Posterior cingulate gyrus (tissue), 11 donors: ENCODE measurements at places on chromosomes 1 and 21.

- DNase-seq, result no peak
Observed at GRCh38 chr1:53116933-53117600, 25.4 kb downstream of the SLC1A7 start.

DNA sequence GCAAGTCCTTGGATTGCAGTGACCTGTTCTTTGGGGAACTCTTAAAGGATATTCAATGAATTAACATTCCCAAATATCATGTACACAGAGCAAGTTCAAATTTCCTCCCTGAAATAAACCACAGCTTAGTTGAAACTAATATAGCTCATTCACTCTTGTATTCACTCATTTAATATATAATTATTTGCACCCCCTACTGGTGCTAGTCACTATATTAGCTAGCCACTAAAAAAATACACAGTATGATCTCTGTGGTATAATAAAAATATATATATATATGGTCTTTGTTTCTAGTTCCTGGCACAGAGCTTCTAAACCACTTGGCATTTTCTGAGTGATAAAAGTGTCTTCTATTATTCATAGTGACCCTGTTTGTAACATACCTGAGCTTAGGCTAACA is 177.3 kb upstream of the LYPLAL1 start:
- no peak for DNase-seq

GRCh38 chr1:223487887-223488259 is 94.7 kb downstream of the CCDC185 start:
- DNase-seq, result no peak

DNA sequence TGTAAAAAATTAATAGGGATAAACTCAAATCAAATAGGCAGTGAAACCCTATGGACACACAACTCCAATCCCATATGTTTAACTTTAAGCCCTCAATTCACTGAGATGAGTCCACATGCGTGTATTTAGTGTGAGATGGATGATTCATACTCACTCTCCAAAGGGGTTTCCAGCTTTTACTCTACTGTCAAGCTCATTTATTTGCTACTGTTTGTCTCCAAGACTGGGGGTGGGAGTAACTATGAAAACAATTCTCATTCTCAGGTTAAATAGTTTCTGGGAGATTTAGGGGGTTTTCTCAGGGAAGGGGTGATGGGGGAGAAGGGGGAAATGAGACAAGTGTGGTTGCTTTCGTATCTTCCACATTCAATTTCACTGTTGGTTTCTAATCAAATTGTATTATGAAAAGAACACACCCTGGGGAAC is 2.7 kb downstream of the RAB29 start:
- DNase-seq, result no peak

- no peak for DNase-seq
Observed at GRCh38 chr1:155834296-155834926, 22.6 kb downstream of the GON4L start.

DNA sequence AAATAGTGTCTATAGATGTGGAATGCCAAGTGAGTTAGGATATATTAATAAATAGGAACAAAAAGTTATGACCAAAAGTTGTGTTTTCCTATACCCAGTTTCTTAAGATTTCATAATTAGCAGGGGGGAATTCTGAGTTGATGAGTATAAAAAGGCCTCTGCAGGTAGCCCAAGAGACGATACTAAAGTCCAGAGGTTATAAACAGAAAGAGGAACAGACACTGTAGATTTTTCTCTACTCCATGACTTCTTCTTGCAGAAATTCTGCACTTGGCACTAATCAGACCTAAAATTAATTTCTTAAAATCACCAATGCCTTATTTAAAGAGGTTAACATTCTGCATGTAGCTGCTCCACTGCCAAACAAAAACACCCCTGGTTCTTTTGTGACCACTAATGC is 62.6 kb downstream of the ROR1 start:
- no peak for DNase-seq

DNA sequence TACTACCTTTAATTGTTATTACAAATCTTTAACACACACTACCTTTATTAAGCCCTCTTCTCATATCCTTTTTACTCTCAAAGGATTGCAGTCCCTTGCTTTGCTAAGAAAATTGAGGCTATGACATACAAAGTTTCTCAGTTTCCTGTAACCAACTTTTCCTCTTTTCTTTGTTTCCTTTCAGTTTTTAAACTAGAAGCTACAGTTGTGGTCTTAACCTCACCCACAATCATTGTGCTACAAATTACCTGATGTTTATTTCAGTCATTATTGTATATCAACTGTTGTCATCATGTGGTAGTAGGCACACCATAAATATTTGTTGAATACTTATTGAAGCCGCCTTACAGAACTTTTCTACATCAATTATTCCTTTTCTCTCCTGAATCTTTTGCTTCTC is 51.8 kb downstream of the SLAMF6 start:
- DNase-seq, result no peak

GRCh38 chr1:13228343-13228781 is 2.4 kb upstream of the PRAMEF18 start:
- DNase-seq, result peak; percentile 8

DNA sequence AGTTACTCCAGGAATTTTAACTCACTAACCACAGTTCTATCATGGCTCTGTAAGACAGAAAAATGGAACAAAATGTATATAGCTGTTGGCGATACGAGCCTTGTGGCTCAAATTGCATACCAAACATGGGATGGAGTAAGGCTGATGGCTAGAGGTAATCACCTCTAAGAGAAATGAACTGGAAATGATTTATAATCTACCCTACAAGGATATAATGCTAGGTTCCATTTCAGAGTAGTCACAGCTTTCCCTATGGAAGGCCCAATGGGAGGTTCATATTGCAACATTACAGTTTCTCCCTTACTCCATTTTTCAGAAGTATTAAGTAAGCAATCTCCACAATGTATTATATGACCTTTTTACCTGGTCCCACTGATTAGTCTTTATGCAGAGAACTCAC is 61.6 kb downstream of the EDEM3 start:
- no peak for DNase-seq

DNA sequence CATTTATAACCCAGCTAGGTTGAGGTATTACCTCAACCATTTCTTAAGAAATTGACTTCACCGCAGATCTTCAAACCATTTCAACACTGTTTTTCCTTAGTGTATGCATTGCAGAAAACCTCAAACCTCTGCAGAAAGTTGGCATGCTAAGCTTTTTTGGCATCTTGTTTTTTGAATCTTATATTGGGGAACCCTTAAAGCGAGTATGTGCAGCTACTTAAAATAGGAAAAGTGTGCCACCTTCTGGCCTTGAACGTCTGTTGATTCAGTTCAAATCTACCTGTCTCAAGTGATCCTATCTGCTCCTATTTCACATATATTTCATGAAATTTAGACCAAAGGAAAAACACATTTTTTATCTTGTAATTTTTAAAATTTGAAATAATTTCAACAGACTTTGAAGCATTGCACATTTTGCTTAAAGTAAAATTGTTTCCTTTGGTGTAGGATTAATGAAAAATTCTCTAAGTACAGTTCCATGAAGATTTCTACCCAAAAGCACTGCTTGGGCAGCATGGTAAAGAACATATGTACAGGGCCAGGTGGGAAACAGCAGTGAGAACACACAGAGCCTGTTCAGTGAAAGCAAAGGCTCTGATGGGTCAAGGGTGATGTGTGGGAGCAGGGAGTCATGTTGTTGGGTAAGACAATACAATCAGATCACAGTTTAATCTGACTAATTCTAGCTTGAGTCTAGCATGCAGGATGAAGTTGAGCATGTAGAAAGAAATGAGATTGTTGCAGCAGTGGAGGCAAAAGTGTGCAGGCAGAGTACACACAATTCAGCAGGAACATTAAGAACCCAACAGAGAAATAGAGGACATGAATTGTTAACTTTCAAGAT is 17.2 kb downstream of the HENMT1 start:
- DNase-seq, result no peak

- DNase-seq, result no peak
Observed at GRCh38 chr1:168135921-168136708, 615 bp downstream of the GPR161 start.

DNA sequence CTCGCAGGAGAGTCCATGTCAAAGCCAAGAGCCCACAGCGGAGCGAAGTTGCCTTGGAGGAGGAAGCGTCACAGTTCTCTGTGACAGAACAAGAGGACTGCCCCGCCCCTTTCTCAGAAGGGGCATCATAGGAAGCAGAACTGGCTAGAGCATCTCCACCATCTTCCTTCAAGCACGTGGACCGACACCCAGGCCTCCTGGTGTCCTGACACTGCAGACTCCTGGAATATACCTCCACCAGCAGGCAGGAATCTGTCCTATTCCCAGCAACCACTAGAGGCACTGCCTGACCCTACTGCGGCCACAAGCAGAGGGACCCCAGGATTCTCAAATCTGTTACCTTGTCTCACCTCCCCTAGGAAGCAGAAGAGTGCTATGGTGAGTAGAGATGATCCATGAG is 37.8 kb downstream of the GPA33 start:
- no peak for DNase-seq

GRCh38 chr1:207825719-207826556 is 74.1 kb downstream of the CD46 start:
- DNase-seq, result no peak

DNA sequence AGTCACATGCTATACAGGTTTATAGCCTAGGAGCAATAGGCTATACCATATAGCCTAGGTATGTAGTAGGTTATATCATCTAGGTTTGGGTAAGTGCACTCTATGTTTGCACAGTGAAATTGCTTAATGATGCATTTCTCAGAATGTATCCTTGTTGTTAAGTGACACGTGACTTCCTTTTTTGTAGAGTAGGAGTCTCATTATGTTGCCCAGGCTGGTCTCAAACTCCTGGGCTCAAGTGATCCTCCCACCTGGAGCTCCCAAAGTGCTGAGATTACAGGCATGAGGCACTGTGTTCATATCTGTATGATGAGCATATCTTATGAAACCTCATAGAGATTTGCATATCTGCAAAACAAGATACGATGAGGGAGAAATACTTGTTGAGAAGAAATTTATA is 13.8 kb upstream of the ABCB10 start:
- DNase-seq, result no peak

- no peak for DNase-seq
Observed at GRCh38 chr1:3741566-3742438, 10.4 kb upstream of the CCDC27 start.

- DNase-seq, result no peak
Observed at GRCh38 chr1:244157731-244158438, 106.8 kb downstream of the ZBTB18 start.

- DNase-seq, result no peak
Observed at GRCh38 chr1:42960566-42961311, 2.1 kb upstream of the SLC2A1 start.

DNA sequence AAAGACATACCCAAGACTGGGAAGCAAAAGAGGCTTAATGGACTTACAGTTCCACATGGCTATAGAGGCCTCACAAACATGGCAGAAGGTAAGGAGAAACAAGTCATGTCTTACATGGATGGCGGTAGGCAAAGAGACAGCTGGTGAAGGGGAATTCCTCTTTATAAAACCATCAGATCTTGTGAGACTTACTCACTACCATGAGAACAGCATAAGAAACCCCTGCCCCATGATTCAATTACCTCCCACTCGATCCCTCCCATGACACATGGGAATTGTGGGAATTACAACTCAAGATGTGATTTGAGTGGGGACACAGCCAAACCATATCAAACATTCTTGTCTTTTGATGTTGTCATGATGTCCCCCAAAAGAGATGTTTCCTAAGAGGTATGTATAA is 103.3 kb downstream of the DUSP10 start:
- no peak for DNase-seq

- DNase-seq, result no peak
Observed at GRCh38 chr1:73789965-73790364, 408.0 kb downstream of the LRRIQ3 start.

- DNase-seq, result no peak
Observed at GRCh38 chr1:173481195-173481772, 4.1 kb downstream of the PRDX6 start.

- DNase-seq, result no peak
Observed at GRCh38 chr1:65497256-65497830, 76.9 kb downstream of the LEPR start.

DNA sequence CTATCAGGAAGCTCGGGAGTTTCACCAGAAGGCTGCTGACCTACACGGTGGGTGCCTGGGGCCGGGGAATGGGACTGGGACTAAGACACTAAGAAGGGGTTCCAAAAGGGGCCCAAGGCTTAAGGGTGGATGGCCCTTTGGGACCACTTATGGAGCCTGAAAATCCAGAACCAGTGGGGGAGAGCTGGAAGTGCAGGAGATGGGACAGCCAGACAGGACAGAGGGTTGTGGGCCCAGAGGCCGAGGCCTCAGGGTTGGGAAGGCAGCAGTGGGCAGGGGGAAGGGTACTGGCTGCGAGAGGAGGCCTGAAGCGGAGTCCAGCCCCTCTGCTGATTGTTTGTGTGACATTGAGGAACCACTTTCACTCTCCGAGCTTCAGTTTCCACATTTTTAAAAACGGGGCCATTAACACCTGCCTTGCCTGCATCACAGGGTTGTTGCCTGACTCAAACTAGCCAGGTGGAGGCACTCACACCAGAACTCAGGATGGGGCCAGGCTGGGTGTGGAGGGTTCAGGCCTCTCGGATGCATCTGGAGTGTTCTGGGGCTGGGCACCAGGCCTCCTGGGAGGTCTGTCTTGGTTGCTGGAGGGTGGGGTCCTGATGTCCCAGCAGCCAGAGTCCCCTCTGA is 3.0 kb downstream of the TTC24 start:
- DNase-seq, result peak; percentile 32

- no peak for DNase-seq
Observed at GRCh38 chr21:29333406-29333805, 34.7 kb downstream of the BACH1 start.

DNA sequence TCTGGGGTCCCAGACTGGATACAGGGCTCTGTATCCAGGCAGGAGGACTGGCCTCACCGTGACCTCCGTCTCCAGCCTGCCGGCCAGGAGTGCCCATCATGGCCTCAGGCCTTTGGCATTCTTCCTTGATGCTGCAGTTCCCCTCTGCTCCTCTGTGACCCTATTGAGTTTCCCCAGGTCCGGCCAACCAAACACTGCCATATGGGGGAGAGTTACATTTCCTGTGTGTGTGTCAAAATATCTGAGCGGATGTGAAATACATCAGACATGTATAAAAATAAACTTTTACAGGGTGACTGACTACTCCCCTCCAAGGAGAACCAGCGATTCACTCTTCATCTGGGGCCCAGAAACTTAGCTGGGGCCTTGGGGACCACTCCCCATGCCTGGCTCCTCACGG is 10.2 kb upstream of the UBL4B start:
- DNase-seq, result no peak

GRCh38 chr1:55061706-55062321 is 22.5 kb downstream of the PCSK9 start:
- no peak for DNase-seq

DNA sequence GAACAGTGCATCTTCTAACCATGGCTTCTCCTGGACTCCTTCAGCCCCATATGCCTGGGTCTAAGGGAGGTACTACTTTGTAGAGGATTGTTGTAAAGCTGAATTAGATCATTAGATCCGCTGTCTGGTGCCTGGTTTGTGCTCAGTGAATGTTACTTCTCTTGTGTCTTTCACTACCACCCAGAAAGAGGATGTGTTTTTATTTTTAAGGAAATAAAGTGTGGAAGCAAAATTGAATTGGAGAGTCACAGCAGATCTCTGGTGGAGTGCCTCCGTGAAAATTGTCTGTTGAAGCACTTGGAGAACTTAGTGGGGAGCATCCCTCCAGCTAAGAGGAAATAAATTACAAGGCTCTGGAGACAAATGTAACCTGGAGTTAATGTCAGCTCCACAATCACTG is 101.8 kb upstream of the ARTN start:
- no peak for DNase-seq
